H1 (cell line): ENCODE measurements at places on chromosomes 5 and 9.

DNA sequence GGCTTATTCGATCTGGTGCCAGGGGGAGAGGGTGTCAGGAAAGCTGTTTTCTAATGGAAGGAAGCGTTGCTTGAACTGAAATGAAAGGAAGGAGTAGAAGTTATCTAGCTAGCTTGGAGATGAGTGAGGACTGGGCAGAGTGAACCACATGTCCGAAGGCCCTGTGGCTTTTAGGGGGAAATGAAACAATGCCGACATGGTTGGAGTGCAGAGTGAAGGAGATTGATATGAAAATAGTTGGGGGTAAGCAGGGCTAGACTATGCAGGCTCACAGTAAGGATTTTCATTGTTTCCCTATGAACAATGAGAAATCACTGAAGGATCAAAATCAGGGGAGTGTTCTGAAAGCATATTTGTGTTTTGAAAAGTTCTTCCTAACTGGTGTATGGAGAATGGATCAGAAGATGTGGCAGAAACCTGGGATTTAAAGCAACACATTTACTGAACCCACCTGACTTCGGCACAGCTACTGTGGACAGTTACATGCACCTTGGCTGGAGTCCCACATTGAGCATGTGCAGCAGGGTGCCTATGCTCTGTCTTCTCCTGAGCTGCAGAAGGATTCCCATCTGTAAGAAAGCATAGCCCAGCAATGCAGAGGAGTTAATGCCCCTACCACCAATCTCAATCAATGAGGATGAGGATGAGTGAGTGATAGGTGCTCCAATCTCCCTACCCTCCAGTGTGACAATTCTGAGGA lies 144.4 kb upstream of the TBCA start:
- DNase-seq: no peak

DNA sequence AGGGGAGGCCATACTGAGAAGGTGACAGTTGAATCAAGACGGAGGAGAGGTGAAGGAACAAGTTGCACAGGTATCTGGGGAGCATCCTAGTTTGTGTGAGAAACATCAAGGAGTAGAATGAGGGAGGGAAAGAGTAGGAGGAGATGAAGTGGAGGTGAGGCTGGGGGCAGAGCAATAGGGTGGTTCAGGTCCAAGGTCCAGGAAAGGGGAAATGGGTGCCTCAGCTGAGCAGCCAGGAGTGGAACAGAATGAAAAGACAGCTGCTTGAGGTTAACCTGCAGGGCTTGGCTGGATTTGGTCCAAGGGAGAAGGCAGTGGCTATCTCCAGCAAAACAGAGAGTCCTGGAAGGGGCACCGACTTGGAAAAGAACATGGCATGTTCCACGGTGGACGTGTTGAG lies 5.3 kb downstream of the SLC1A1 start:
- no peak for DNase-seq

DNA sequence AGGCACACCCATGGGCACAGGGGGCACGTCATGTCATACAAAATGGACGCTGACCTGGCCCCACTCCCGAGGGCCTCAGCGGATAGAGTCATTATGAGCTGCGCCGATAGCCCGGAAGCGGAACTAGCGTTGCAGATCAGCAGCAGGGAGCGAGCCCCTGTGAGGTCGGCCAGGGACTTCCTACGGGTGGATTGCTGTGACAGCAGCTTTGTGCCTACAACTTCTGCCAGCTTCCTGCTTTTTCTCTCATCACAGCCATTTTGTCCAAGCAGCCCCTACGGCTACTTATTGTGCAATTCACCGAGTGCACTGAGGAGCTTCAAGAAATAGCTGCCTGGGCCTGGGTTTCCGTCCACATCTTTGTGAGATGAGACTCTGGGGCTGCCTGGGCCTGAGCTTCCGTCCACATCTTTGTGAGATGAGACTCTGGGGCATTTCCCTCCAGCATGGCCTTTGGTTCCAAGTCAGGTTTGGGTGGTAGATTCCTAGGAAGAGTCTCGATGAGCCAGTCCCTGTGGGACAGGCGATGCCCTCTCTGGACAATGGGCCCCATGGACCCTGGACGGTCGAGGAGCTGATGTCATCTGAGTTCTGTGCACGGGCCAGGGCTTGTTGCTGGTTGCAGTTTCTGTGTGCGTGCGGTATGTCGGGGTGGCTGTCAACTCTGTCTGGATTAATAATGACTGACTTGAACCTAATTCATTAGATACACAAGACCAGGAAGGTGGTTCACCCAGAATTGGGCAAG lies 67.0 kb upstream of the GNE start:
- no peak for DNase-seq

DNA sequence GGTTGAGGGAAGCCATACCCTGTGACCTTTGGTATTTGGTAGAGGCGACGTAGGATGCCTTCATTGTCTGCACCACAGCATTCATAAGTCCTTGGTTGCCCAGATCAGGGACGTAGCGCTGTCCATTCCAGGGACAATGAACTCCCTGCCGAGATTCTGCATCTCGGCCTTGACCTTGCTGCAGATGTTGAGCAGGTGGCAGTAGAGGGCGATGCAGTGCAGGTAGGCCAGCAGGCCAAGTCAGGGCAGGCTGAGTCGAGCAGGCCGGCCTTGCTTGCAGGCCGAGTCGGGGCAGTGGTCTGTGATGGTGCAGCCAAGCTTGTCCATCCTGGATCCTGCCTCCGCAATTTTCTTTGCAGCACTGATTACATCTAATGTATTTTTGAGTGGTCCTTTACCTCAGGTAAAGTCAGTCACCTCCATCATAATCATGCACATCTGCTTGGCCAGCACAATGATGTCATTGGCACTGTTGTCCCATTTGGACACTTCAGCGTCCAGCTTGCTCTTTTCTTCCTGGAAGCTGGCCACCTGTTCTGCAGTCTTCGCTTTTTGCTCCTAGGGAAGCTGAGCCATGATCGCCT lies 93.4 kb upstream of the CCDC112 start:
- peak; percentile 65 for DNase-seq

- no peak for DNase-seq
These were observed 28.8 kb downstream of the C5 start for GRCh38 chr9:121021301-121021700.

DNA sequence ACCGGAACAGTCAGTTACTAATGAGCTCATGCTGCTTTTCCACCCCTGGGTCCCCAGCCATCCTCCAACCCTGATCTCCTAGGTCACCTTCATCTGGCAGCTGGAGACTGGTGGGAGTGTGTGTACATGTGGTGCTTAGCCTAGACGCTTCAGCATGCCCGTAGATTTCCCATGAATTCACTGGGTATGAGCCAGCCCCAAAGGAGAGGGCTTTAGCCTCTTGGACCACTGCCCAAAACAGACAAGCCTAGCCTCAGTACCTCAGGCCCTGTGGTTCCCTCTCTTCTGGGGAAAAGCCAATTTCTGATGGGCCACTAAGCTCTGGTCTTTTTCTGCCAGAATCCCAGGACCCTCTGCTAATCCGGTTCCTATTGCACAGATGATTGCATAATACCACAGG lies 48.0 kb upstream of the ASTN2 start:
- no peak for DNase-seq

DNA sequence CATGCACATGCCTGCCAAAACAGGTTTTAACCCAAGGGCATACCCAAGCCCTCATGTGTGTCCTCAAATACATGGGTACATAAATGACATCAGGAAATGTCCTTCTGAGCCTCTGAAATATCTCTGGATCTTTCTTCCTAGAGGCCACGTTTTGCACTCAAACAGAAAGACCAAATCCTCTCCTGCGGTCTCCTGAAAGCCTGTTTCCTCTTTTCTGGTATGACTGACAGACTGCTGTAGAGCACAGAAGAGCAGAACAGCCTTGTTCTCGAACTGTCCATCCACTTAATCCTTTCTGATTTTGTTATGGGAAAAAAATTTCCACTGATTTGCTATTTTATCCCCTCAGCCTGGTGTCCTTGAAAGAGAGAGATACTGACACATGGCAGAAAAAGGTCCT lies 107.2 kb downstream of the ASTN2 start:
- DNase-seq: no peak

- DNase-seq: no peak
These were observed 71.4 kb downstream of the SEMA4D start for GRCh38 chr9:89426384-89426961.

- no peak for DNase-seq
These were observed 76.0 kb upstream of the PIP5K1B start for GRCh38 chr9:68629042-68629441.

DNA sequence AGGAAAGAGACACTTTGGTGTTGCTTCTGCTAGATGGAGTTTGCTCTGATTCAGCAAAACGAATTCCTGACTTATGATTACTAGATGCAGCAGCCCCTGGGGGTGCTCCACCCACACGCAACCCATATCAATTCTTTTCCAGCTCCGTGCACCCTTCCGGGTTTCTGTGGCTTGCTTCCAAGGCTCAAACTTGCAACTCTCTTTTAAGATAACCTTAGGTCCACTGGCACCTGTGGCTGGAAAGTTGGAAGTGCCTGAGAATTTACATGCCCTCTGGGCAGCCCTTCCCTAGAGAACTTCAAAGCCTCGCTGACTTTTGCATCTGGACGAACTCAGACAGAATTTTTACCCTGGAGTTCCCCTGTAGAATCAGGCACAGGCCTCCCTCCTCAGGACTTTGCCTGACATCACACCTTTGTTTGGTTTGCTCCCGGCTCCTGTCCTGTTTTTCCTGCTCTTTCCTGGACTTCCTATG lies 224.9 kb downstream of the SNX18 start:
- no peak for DNase-seq

DNA sequence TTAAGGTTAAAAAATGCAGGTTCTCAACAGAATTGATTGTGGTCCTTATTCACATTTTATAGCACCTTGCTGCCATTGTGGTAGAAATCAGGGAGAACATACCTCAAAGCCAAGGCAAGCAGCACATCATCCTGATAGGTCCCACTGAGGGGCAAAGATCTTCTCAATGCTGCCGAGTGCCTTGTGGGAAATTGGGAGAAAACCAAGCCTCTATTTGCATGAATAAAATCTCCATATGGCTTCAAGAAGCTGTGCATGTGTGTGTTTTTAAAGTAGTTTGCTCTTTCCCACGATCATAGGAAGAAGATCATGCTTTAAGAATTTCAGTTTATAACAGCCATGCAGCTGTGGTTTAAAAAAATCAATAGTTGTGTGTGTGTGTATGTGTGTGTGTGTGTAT lies 216.9 kb upstream of the FBXL7 start:
- no peak for DNase-seq

- DNase-seq: no peak
These were observed 64.8 kb downstream of the MRPS27 start for GRCh38 chr5:72255237-72255636.

GRCh38 chr9:127783111-127784008 lies 2.5 kb upstream of the CDK9 start:
- no peak for DNase-seq

DNA sequence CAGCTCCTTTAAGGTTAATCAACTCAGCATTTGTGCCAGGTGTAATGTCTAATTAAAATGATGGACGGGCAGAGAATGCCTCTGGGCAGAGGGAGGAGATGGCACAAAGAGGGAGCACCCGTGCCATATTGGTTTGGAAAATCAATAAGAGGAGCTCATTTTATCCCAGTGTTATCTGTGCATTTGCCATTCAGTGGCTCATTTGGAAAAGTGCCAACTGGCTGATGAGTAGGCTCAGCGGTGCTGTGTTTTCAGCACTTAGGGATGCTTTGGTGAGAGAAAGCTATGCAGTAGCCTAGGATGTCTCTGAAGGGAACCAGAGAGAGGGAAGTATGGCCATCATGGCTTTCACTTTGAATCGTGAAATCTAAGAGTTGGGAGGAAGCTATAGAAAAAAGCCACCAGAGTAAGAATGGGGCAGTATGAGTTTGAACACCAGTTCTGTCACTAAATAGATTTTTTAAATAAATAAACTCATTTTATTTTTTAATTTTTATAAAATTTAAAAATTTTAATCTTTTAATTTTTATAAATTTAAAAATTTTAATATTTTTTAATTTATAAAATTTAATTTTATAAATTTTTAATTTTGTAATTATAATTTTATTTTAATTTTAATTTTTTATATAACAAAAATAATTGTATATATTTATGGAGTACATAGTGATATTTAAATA lies 472.8 kb downstream of the BRINP1 start:
- DNase-seq: no peak

- DNase-seq: no peak
These were observed 586.4 kb downstream of the LRRC70 start for GRCh38 chr5:63164838-63165535.

DNA sequence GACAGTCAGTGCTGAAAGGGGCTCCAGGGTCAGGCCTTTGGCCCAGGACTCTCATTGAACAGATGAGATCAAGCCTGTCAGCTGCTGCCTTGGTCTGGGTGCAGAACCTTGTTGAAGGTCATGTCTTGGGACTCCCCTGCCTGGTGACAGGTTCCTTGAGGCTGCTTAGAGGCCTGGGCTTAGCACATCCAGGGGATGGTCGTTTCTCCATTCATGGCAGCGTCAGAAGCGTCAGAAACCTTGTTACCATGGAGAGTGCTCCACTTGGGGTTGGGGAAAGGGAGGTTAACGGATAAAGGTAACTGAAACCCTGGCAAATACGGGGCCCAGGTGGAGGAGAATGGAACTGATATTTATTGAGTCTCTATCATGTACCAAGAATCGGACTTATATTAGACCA lies 8.8 kb downstream of the ARPC5L start:
- DNase-seq: no peak

DNA sequence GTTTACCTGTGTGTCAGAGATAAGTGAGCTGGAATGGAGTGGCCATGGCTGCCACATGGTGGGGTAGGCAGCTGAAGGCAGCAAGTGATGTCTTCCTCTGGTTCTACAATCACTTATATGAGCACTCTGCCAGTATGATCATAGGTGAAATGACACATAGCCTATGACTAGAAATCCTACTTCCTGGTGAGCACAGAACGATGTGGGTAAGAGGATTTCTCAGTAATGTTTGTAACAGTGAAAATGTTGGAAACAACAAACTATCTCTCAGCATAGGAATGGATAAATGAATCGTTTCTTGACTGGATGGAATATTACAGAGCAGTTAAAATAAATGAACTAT lies 187.0 kb upstream of the S1PR3 start:
- no peak for DNase-seq

DNA sequence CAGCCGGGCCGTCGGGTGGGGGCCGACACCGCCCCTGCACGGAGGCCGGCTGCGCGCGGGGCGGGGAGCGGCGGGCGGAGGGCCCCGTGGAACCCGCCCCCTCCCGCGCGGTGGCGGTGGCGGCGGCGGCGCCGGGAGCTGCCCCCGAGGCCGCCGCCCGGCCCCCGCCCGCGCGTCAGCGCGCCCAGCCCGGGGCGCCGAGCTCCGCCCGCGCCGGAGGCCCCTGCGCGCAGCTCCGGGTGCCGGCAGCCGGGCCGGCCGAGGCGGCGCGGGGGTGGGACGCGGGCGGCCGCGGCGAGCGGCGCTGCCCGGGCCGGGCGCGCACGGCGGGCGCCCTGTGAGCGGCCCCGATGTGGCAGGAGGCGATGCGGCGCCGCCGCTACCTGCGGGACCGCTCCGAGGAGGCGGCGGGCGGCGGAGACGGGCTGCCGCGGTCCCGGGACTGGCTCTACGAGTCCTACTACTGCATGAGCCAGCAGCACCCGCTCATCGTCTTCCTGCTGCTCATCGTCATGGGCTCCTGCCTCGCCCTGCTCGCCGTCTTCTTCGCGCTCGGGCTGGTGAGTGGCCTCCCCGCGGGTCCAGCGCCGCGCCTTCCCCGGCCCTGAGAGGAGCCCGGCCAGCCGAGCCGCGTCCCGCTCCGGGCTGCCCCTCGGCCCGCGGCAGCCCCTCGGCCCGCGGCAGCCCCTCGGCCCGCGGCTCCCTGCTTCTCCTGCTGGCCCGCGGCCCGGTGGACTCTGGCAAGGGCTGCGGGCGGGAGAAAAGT lies at the start of gene ADCY2:
ADCY2 (plus strand) TSS at position 192 of the 766 bp plus-strand sequence; CDS start at position 351, 159 bp downstream.
- no peak for DNase-seq

GRCh38 chr9:107874137-107874536 lies 384.6 kb upstream of the KLF4 start:
- no peak for DNase-seq

GRCh38 chr5:154858972-154859871 lies 795 bp downstream of the CNOT8 start:
- DNase-seq: no peak
